ENCODE measurements at places on chromosomes 16 and 17.

DNA sequence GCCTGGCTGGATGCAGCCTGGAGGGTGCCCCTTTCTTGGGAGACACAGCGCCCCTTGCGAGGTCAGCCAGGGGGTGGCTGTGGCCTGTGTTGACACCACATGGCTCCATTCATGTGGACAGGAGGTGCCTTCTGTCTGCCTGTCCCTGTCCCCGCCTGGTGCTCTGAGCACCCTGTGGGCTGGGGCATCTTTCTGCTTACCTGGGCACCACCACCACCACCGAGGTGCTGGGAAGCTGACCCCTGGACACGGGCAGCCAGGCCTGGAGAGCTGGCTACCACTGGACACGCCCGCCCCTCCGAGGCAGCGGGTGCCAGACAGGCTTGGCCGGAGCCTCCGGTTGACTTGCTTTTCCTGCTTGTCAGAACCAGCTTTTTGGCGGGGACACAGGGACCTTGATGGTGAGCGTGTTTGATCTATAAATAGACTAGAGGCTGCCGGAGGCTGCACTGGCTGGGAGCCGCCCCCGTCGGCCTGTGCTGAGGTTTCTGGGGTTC lies 121.3 kb upstream of the GSE1 start:
- DNase-seq, result peak; percentile 20

- DNase-seq, result no peak
Observed at GRCh38 chr17:77959926-77960521, 1.5 kb downstream of the TNRC6C start.

- no peak for DNase-seq
Observed at GRCh38 chr16:59611556-59611955, 877.4 kb upstream of the GOT2 start.

GRCh38 chr16:11107780-11108465 lies 148.1 kb downstream of the SOCS1 start:
- no peak for DNase-seq

Data from fibroblast of gingiva (primary cell).